ENCODE measurements at places on chromosomes 13 and 19.

GRCh38 chr13:44263751-44264620 is 109.6 kb upstream of the SERP2 start:
- DNase-seq = no peak

- no peak for DNase-seq
Observed at GRCh38 chr19:57282011-57282643, 1.8 kb downstream of the ZNF460 start.

DNA sequence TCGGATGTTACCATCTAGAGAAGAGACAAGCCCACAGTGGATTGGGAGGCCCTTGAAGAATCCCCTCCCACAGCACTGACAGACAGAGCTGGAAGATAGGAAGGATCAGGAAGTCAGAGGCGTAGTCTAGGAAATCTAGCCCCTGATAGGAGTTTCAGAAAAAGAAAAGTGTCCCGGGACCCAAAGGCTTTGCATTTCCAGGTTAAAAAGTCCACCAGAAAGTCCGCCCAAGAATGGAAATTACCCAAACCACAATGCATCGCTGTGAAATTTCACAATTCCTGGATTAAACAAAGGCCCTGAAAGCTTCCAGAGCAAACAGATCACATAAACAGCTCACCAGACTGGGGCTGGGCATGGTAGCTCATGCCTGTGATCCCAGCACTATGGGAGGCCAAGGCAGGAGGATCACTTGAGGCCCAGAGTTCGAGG is 146.9 kb downstream of the KDM4B start:
- no peak for DNase-seq

- DNase-seq = no peak
Observed at GRCh38 chr19:43467730-43468129, 2.3 kb upstream of the LYPD3 start.

DNA sequence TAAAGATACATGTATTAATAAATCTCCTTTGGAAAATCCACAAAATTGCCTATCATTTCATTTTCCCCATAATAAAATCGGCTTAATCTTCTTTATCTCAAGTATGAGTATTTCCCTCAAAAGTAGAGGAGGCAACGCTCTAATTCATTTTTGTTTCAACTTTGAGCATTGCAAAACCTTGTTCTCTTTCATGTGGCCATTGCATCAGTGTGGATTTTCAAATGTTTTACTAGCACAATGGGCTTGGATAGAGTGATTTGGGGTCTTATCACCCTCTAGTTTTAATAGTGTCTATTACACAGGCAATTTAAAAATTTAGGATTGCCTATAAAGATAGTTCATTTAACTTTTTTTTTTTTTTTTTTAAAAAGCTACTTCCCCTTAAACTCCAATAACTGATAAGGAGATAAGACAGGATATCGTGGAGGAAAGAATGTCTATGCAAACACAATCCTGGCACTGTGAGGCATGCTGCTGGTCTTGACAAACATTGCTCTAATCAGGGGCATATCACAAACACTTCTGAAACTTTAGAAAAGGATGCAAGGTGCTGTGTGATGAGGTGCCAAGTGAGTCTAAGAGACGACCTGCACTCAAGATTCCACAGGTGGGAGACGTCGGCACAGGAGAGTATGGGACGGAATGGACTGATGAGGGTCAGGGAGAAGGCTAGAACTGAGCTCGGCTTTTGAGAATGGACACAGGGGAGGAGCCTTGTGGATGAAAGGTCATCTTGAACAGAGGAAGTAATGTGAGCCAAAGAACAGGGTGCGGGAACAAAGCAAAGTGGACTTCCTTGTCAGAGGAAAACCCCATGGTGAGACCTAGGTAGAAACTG is 199.7 kb downstream of the IRS2 start:
- no peak for DNase-seq

- no peak for DNase-seq
Observed at GRCh38 chr19:34179066-34179465, 6.8 kb downstream of the LSM14A start.
